ENCODE measurements at places on chromosomes 4 and X.

DNA sequence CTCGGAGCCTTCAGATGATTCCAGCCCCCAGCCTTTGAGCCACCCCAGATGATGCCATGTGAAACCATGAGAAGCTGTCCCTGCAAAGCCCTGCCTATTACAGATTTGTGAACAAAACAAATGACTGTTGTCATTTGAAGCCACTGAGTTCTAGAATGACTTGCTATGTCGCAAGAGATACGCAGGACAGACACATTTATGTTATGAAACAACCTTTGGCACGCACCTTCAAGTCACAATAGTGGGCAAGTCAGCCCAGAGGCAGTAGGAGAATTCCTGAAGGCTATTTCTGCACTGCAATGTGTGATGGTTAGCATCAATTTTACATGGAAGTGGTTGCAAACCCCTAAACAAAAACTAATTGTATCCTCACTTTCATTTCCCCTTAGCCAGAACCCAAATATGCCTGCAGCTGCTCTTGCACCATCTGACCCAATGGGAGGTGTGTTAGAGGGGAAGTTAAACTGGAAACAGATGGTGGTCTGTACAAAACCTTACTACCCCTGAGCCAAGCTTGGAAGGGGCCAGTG, 174.4 kb upstream of the ATP6AP2 start:
- DNase-seq: no peak

GRCh38 chr4:20646287-20646686, 54.0 kb upstream of the PACRGL start:
- no peak for DNase-seq

GRCh38 chrX:101290957-101291603, at the start of gene TAF7L:
Gene TAF7L (minus strand): TSS chrX:101291334. CDS start chrX:101287543, 3,791 bp downstream.
- DNase-seq: peak; percentile 21

DNA sequence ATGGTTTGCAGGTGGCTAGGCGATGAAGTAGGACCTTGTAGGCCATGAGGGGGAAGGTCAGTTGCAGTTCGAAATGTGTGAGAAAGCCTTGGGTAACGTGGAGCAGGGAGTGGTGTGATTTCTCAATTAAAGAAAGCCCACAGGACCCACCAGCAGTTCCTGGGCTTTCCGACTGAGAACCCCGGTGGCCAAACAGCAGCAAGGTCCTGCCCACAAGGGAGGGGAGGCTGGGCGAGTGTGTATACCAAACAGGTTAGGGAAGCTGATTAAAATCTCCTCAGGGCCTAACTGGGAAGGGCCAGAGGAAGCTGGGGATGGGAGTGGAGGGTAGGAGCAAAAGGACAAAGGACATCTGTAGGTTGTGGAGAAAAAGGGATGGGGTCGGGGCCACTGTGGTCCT, 2.4 kb downstream of the ATP6AP1 start:
- DNase-seq: no peak

GRCh38 chr4:5213087-5213595, 161.9 kb downstream of the STK32B start:
- no peak for DNase-seq

- no peak for DNase-seq
Measured at GRCh38 chr4:142832022-142832421, 14.1 kb downstream of the INPP4B start.

- no peak for DNase-seq
Measured at GRCh38 chr4:113052379-113052951, 3.0 kb downstream of the ANK2 start.

- peak; percentile 67 for DNase-seq
Measured at GRCh38 chrX:12946838-12947544, 27.9 kb upstream of the TMSB4X start.

- DNase-seq: no peak
Measured at GRCh38 chr4:24885342-24885741, 27.5 kb downstream of the CCDC149 start.

GRCh38 chrX:43733699-43734098, 77.6 kb downstream of the MAOA start:
- no peak for DNase-seq

DNA sequence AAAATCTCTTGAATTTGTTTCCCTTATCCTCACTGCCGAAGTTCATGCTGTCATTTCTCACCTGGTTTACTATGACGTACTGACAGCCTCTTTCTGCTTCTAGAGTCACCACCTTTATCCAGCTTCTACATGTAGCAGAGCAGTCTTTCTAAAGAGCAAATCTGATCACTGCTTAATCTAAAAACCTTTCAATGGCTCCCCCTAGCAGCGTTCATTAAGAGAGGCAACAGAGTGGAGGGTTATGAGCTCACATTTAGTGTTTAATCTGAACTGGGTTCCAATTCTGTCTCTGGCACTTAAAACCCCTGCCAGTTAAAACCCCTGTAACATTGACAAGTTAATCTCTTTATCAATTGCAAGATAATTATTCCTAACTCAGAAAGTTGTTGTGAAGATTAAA, 4.4 kb downstream of the RBPJ start:
- DNase-seq: peak; percentile 38

GRCh38 chr4:183182873-183183725, 84.0 kb downstream of the WWC2 start:
- peak; percentile 22 for DNase-seq

GRCh38 chrX:70043685-70044084, 6.1 kb downstream of the AWAT2 start:
- no peak for DNase-seq

- DNase-seq: no peak
Measured at GRCh38 chr4:118226311-118227010, 126.3 kb downstream of the PRSS12 start.

GRCh38 chr4:6239486-6239885, 30.2 kb upstream of the WFS1 start:
- DNase-seq: no peak

DNA sequence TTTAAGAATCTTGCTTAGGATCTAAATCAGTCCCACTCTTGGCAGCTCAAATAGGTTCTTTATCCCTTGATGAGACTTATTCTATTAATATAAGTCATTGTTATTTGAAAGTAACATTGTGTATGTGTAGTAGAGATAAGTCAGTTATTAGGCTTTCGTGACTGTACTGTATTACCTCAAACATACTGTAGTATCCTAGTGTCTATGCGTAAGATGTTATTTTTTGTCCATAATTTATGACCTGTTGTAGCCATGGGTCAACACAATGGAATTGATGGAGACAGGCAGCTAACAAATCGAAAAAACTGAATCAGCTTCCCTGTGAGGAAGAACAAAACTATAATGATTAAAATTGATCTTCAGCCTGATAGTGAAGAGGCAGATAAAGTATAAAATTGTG, 41.8 kb downstream of the CLCN3 start:
- DNase-seq: peak; percentile 57

GRCh38 chrX:118383120-118383519, 37.2 kb downstream of the WDR44 start:
- DNase-seq: no peak

DNA sequence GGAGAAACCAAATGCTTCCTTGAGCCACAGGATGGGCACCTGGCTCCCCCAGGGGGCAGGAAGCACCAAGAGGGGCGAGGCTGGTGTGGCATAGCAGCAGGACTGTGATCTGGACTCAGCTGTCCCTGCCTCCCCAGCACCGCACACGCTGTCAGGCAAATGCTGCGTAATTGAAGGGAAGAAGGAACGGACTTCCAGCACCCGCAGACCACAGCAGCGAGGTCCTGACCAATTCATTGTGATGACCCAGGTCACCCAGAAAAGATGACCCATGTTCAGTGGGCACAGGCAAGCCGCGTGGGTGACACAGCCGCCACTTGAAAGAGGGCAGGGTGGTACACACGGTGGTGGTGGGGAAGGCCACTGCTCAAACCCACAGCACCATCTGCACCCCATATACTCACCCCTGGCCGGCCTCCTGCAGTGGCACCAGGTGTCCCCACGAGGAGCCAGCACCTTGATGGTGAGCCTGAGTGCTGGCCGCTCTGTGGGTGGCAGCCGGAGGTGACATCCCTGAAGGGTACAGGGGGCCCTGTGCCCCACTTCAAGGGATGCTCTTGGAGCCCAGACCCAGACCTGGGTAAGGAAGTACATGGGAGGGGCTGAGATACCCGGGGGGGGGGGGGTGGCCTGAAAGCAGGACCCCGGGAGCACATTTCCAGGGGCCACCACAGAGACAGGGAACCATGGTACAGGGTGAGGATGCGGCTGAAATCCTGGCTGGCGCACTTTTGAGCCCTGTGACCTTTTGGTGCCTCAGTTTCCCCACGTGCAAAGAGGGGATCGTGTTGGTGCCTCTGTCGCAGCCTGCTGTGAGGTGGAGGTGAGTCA, 11.5 kb downstream of the NAT8L start:
- no peak for DNase-seq

DNA sequence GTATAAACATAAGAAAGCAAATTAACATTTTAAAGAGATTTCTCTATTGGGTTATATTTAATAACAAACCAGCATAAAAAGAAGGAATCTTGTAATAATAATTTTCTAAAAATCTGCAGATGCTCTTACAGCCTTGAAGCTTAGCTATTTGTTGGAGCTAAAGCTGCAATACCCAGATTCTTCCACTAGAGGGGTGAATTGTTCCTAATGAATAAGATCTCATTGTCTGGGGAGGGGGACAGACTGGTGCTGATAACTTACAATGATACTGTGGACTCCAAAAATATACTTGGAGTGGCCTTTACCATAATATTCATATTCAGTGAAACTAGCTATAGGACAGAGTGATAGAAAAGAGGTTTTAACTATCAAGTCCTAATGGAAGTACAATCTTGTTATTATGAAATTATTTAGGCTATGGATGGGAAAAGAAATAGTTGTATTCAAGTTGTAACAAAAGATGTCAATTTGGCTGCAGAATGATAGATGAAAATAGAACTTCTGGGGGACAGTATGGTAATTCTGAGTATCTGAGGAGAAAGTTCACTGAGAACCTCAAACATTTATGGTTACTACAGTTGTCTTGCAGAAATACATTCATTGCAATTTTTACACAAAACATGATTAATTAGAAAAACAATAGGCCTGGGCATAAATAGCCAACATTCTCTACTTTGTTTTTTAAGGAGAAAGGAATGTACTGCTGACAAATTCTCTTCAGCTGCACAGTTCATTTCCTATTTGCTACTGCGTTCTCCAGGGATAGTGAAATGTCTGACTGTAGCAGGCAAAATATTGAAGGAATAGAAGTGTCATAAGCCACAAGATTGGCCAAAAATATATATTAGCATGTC, 443.3 kb downstream of the GBA3 start:
- DNase-seq: peak; percentile 9

GRCh38 chr4:185902654-185903053, 90.7 kb upstream of the SORBS2 start:
- no peak for DNase-seq

- DNase-seq: peak; percentile 50
Measured at GRCh38 chr4:121791481-121791880, 9.6 kb upstream of the EXOSC9 start.

- DNase-seq: no peak
Measured at GRCh38 chr4:126890994-126891393, 741.8 kb upstream of the INTU start.

DNA sequence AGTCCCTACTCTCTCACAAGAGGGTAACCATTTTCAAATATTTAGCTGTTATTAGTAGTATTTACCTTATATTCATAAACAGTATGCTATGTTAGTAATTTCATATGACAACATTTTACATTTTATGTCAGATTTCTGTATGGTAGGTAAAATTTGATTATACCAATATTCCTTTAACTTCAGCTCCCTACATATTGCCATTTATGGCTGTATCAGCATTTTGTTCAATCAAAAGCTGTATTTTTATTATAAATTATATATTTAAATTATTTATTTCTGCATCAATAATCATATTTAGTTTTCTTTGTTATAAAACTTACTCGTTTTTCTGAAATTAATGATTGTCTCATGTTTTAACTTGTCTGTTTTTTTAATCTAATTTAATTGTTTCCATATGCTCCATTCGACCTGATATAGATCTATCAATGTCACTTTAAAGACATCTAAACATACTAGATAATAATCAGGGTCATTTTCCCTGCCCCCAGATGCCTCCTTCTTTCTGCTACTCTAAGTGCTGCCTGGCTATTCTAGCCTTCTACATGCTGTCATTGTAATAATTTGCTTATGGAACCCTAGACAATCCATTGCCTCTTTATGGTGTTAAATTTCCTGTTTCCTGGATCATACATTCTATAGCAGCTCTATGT, 1976.7 kb upstream of the ADGRL3 start:
- DNase-seq: no peak

DNA sequence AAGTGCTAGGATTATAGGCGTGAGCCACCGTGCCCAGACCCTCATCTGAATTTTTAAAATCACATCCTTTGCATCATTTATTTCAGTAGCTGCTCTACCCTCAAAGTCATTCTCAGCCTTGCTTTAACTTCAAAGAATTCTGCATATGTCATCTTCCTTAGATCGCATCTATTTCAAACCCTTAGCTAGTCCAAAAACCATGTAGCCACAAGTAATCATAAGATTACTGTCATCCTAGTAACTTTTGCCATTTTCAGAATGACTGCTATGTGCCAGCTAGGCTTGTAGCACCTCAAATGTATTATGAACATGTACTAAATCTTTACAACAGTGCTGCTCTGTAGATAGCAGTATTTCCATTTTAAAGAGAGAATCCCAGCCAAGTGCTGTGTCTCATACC, 45.5 kb upstream of the KLF3 start:
- DNase-seq: no peak

DNA sequence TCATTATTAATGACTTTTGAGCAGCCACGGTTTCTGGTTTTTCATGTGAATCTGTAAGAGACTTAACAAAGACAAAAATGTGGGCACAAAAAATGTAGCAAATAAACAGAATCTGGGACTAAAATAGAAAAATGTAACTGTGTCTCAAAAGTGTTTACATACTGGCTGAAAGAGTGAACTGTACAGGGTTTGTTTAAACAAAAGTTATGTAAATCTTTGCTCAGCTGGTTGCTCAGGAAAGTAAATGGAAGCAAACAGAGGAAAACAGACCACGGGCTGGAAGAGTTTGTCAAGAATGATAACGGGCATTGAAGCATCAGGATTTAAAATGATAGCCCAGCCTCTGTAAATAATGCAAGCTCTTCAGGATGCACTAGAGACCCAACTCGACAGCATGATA, 921.8 kb upstream of the FTHL17 start:
- no peak for DNase-seq
